ENCODE measurements at places on chromosomes 13 and 19.
A peak's percentile ranks its signal among the peaks of the same experiment; 100 is the strongest.

GRCh38 chr13:40316301-40316700 is 350.1 kb downstream of the FOXO1 start:
- DNase-seq = no peak

- DNase-seq = no peak
These were observed 70.8 kb downstream of the LNX2 start for GRCh38 chr13:27549406-27549981.

DNA sequence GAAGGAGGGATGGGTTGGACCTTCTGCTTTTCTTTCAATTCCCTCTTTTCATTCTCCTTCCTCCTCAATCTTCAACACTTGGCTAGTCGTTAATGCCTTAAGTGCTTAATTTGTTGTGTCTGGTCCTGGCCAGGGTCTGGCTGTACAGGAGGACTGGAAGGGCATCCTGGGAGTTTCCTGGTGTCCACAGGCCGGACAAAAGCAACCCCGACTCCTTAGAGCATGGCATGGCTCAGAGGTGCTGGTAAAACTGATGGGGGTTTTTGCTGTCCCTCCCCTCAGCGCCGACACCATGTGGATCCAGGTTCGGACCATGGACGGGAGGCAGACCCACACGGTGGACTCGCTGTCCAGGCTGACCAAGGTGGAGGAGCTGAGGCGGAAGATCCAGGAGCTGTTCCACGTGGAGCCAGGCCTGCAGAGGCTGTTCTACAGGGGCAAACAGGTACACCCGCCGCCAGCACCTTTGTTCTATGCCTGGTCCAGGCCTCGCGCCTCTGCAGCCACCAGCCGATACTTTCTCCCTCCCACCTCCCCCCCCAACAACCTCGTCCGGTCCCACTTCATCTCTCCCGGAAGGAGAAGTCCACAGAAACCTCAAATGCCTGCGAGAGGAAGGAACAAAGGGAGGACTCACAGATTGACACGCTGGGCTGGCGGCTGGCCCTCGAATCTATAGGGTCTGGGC is 1.4 kb downstream of the UHRF1 start:
- no peak for DNase-seq

DNA sequence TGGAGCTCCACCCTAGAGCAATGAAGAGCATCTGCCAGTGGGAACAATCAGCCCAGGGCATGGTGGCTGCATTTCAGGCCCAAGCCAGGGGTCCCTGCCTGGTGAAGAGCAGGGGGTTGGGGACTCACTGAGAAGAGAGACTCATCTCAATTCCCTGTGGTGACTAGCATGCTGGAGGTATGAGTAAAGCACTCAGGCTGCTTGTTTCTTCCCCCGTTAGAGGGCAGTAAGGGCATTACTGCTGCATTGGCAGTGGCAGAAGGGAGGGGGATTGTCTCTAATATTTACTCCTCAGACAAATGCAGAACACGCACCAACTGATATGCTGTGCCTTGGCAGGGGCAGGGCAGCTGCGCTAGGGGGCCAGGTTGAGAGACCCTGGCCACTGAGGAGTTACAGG is 329.1 kb downstream of the SLITRK5 start:
- no peak for DNase-seq

DNA sequence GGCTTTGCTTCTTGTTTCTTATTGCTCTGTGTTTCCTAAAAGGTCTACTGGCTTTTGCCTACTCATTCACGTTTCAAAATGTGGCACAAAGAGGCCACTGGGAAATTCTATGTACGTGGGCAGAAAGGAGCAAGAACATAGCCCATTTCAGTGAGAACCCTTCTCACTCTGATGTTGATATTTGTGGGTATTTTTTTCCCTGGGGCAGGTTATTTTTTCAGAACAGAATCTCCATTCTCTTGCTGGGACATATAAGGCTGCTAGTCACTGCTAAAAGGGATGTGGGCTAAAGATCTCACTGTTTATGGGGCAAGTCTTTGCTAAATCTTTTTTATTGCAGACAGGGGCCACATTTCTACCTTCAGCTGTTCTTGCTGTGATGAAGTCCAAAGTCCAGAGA is 27.1 kb downstream of the EDNRB start:
- DNase-seq = no peak

DNA sequence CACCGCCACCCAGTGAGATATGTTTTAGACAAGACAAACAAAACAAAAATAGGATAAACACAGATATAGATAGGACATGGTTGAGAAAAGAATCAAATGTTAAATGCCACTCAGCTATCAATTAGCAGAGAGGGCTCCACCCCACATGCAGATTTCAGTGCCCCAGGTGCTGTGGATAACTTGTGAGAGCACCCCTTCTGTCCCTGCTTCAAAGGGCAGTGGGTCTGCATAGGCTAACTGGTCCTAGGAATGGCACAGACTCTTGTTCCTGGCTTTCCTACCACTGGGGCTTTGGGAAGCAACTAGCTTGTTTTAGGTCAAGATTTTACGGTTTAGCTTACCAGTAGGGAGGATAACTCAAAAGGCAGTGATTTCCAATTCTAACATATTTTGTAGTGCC is 460.3 kb downstream of the TSHZ3 start:
- DNase-seq = no peak

GRCh38 chr19:6997679-6998445 is 23.4 kb downstream of the MBD3L2B start:
- DNase-seq = no peak

DNA sequence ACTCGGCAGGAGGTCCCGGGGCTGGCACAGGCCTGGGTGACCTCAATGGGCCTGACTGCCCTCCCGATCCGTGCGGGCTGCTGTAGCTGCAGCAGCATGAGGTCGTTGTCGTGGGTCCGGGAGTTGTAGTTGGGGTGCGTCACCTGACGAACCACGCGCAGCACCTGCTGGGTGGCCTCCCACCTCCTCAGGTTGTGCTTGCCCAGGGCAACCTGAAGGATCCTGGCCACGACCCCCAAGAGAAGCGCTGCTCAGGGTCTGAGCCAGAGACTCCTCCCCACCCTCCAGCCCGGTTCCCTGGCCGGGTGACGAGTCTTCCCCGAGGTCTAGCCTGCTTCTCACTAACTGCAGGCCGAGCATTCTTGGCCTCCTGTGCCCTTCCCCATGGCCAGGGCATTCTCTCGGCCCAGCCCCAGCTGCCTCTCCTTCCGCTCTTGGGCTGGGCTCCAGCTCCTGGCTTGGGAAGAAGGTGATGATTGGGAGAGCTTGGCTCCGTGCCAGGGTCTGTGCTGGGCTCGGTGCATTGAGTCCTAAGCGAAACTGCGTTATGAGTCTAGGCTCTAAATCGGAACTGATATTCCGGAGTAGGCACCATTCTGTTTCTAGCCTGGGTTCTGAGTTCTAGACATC is 3.1 kb downstream of the KLK14 start:
- DNase-seq = no peak

GRCh38 chr19:7504684-7505083 is 11.2 kb upstream of the ZNF358 start:
- no peak for DNase-seq

DNA sequence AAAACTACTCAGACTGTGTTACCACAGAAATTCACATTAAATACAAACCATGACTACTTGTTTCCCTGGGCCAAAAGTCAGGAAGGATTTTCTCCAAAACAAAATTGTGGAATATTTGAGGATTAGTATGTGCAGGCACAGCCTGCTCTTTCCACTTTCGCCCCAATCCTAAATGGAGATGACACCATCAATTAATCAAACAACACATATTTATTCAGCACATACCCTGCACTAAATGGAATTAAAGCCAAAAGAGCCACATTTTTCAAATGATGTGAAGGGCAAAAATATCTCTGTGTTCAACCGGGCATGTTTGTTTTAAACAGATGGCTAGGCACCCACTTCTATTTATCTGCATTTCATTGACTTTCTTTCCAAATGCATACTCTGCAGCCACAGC is 523.1 kb downstream of the DCT start:
- no peak for DNase-seq

DNA sequence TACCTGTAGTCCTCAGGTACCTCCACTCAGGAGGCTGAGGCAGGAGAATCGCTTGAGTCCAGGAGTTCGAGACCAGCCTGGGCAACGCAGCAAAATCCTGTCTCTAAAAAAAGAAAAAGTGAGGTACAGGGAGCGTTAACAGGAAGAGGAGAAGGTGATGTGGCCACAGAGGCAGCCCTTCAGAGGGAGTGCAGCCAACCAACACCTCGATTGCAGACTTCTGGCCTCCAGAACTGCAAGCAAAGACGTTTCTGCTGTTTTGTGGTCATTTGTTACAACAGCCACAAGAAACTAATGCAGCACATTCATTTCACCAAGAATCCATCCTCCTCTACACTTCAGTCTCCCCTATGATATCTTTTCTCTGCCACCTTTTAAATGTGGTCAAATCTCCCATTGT is 145.2 kb downstream of the USP12 start:
- no peak for DNase-seq

GRCh38 chr19:7975037-7975436 is 30.4 kb downstream of the ELAVL1 start:
- no peak for DNase-seq

DNA sequence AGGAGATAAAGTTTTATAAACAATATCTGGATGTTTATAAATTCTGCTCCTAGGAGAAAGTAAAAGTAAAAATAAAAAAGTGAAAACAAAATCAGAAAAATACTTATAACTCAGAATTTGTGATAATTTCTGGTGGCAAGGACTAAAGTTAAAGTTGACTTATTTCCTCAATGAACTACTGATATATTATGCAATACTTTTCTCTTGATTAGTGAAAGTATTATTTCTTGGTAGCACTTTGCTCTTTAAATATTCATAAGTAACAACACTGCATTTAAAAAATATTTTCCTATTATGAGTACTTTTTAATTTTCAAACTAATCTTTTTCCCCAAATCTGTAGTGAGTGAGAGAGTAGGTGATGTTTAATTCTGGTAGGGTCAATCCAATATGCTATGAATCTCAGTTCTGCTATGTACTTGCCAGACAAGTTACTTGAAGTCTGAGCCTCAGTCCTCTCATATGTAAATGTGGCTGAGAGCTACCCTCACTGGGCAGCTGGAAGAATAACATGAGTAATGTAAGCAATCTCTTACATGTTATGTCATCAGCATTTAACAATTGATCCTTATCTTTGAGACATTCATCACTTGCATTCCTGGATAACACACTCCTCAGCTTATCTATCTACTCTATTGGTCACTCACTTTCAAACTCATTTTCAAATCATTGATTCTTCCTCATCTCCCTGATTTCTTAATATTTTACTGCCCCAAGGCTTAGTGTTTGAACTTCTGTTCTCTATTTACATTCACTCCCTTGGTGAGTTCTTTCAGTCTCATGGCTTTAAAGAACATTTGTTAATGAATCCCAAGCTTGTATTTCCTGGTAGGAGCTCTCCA is 239.0 kb downstream of the RGCC start:
- DNase-seq = no peak

GRCh38 chr13:58302349-58302748 is 670.8 kb downstream of the PCDH17 start:
- no peak for DNase-seq

GRCh38 chr13:51452361-51453206 is at the start of gene INTS6:
TSS of gene INTS6 (minus strand) at chr13:51453036. CDS start at chr13:51452525, 511 bp downstream.
- peak; percentile 96 for DNase-seq

DNA sequence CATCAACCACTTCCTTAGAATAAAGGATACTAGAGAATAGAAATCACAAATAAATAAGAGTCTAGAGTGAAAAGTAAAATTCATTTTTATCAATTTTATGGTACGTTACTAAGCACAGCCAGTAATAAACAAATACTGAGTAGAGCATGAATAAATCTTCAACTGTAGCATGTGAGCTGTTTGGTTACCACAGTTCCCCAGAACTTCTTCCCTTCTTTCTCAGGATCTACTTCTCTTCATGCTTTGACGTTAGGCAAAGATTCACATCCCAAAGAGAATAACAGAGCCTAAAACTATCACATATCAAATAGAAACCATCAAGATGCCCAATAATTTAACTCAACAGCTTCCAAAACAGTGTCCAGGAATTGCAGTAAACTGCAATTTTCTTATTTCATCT is 7.4 kb downstream of the RUBCNL start:
- DNase-seq = no peak

- DNase-seq = peak; percentile 0
These were observed 51.2 kb downstream of the NLRP12 start for GRCh38 chr19:53772943-53773342.

DNA sequence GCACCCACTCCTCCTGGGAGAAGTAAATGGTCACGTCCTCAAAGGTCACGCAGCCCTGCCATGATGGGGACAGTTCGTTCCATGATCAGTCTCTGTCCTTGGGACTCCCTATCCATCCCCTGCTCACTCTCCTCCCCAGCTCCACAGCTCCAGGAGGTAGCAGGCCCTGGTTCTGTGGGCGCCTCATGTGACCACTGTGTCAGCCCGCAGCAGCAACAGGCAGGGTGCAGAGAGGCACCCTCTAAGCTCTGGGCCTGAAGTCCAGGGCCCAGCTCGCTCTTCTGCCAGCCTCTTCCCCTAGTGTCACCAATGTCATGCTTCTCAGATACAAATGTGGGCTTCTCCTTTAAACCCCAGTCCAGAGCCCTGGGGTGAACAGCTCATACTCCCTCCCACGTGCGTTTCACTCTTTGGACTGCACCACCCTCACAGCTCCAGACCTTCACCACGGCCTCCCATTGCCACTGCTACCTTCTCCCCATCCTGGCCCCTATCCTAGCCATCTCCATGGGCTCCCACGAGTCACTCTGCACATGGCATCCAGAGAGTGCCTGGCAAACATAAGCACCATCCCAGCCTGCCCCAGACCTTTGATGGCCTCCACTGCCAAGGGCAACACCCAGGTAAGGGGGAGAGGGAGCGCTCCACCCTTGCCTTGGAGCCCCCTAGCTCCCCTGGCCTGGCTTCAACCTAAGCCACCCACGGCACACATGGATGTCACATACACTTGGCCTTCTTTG is 2.9 kb downstream of the ZNF792 start:
- DNase-seq = no peak

GRCh38 chr19:38799104-38799503 is 10.1 kb downstream of the LGALS7B start:
- no peak for DNase-seq

DNA sequence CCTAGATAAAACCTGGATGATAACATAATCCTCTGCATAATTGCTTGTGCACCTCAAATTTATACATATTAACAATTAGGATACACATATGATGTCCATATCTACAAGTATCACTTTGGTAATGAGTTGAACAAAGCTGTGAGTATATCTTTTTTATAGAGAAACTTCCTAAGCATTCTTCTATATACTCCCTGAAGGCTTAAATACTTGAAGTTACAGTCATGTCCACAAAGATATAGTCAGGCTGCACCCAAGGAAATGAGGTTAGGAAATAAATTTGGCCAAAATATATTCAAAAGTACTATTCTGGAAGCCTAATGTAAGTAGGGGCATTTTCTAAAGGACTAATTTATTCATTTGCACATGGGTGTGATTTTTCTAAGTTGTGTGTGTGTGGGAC is 761.5 kb downstream of the PCDH9 start:
- DNase-seq = no peak
